ENCODE measurements at places on chromosomes 16 and 17.
A peak's percentile ranks its signal among the peaks of the same experiment; 100 is the strongest.

- no peak overlapping the region for H3K4me3 ChIP-seq
- H3K36me3 ChIP-seq = no peaks in the 10 kb centered on the region
- H3K27me3 ChIP-seq = peaks cover 7% of the 10 kb centered on the region
- H3K27ac ChIP-seq = no peak overlapping the region
- ATAC-seq = peak; percentile 88
These were observed 16.6 kb downstream of the COPRS start for GRCh38 chr17:31842195-31843069.

GRCh38 chr17:39863918-39864746 is at the start of gene IKZF3:
TSS of gene IKZF3 (minus strand) at chr17:39864312. CDS start at chr17:39864126, 186 bp downstream.
- H3K27me3 ChIP-seq = no peaks in the 10 kb centered on the region
- H3K4me3 ChIP-seq = peak within 1 kb of the TSS; percentile 86
- peak within 1 kb of the TSS; percentile 99 for H3K27ac ChIP-seq
- peak; percentile 76 for ATAC-seq

DNA sequence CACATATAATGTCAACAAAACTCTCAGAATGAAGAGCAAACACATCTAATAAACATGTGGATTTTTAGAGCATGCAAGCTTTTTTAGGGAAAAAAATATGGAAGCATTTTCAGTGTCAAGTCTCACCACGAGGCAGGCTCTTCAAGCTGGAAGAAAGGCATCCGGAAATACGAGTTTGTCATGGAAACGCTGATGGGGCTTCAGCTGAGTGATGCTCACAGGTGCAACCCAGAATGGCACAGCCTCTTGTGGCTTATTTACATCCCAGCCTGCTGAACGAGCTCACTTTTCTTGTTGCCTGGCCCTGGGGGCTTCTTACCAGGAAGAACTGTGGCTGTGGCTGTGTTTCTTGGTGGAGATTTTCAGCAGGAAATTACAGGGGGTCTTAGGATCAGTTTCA is 24.1 kb upstream of the DYNLL2 start:
- no peak overlapping the region for H3K27ac ChIP-seq
- no peak for ATAC-seq
- H3K27me3 ChIP-seq = peaks cover 32% of the 10 kb centered on the region
- H3K36me3 ChIP-seq = no peaks in the 10 kb centered on the region
- no peak overlapping the region for H3K4me3 ChIP-seq

- no peaks in the 10 kb centered on the region for H3K36me3 ChIP-seq
- ATAC-seq = peak; percentile 38
- peak overlapping the region; percentile 71 for H3K4me3 ChIP-seq
- peaks cover 18% of the 10 kb centered on the region for H3K4me1 ChIP-seq
These were observed 829 bp downstream of the PITPNM3 start for GRCh38 chr17:6555331-6556120.

DNA sequence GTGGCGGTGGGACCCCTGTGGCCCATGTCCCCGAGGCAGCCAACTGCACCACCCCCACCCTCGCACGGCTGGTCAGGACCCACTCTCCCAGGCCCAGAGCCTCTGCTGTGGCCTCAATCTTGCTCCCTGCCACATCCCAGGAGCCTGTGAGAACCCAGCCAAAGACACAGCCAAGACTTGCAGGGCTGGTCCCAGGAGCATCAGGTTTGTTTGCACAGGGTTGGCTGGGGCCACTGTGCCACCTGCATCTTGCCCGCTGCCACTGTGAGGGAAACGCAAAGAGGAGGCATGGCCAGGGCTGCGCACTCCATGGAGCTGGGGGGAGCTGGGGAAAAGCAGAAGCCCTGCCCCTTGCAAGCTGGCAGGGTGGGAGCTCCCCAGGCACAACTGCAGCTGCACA is 92.5 kb downstream of the SSH2 start:
- H3K27ac ChIP-seq = no peak overlapping the region
- H3K36me3 ChIP-seq = no peaks in the 10 kb centered on the region
- no peak overlapping the region for H3K4me3 ChIP-seq
- H3K4me1 ChIP-seq = peaks cover 6% of the 10 kb centered on the region

All from stimulated activated memory B cell treated with anti-CD40 and anti-IgM and Interleukin-4, amounts not matched to agents 10 μg/mL and 1 μg/mL and 100 μg/mL, for 72 hours (primary cell).